BJ (cell line): ENCODE measurements at places on chromosomes 4 and X. TPM values are rescaled to one million over a fixed set of nuclear protein-coding genes. Genes with fewer than 3 reads are reported as not detected.

DNA sequence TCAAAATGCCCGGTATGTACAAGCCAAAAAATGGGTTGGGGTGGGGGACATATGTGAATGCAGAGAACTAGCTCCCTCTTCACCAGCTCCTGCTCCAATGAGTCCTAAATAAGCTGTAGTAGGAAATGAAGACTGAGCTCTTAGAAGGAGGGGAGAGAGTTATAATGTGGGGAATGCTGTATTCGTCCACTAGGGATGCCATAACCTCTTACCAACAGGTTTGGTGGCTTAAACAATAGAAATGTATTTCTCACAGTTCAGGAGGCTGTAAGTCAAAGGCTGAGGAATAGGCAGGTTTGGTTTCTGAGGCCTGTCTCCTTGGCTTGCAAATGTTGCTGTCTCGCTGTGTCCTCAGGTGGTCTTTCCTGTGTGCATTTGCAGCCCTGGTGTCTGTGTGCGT is 4.4 kb upstream of the INPP4B start:
- no peak for DNase-seq

GRCh38 chr4:57249083-57249482 is 138.9 kb upstream of the IGFBP7 start:
- DNase-seq, result no peak

DNA sequence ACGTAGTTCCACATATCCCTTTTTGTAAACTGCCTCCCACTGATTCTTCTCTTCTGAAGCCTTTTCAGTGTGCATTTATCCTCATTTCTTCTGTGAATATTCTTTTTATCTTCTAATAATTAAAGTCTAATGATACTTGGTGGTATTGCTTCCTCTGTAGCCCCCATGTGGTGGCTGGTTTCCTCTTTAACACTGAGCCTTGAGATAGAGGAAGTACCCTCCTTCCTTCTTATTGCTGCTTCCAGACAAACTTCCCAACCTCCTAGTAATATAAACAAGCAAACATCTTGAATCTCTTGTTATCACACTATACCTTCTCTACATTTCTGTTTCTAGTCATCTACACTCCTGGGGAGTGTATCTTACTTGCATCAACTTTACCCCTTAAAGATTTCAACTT is 310.5 kb upstream of the GIMD1 start:
- DNase-seq, result no peak

The FDCSP gene
- not detected in 2 replicates for polyA plus RNA-seq

DNA sequence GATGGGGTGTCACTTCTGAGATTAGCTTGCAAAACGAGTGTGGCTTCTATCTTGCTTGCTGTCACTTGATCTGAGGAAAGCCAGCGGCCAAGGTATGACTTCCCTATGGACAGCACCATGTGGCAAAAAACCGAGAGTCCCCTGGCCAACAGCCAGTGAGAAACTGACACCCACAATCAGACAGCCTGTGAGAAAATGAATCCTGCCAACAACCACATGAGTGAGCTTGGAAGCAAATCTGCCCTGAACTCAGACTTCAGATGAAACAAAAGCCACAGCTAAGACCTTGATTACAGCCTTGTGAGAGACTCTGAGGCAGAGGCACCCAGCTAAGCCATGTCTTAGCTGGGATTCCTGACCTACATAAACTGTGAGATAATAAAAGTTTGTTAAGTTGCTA is 45.5 kb downstream of the PPP1R2C start:
- no peak for DNase-seq

GRCh38 chr4:112908511-112908910 is 140.9 kb upstream of the ANK2 start:
- no peak for DNase-seq

The COL4A6 gene
- 0.05 and 0.09 TPM in 2 replicates for polyA plus RNA-seq

The DGAT2L6 gene
- polyA plus RNA-seq, result not detected in 2 replicates

DNA sequence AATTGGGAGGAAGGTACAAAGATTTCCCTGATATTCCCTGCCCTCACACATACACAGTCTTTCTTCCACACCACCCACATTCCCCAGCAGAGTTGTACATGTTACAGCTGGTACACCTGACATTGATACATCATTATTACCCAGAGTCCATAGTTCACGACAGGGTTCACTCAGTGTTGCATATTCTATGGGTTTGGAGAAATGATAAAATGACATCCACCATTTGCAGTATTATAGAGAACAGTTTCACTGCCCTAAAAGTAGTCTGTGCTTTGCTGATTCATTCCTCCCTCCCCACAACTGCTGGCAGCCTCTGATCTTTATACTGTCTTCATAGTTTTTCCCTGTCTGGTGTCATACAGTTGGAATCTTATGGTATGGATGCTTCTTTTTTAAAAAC is 15.0 kb downstream of the AGA start:
- no peak for DNase-seq

The DCAF4L1 gene
- 0.04 TPM in 2 replicates for polyA plus RNA-seq

- no peak for DNase-seq
These were observed 55.3 kb upstream of the MSANTD1 start for GRCh38 chr4:3193531-3194203.

The EDNRA gene
- polyA plus RNA-seq, result 7.6 and 12.0 TPM in 2 replicates

DNA sequence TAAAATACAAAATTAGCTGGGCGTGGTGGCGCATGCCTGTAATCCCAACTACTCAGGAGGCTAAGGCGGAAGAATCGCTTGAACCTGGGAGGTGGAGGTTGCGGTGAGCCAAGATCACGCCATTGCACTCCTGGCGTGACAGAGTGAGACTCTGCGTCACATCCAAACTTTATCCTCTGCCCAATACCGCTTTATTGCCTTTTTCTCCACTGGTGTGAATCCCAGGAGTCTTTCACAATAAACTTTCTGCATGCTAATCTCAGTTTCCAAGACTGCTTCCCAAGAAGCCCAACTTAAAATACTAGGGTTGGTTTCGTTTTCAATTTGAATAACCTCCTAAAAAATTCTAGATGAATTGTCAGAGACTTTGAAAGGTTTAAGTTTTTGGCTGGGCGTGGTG is 27.2 kb upstream of the DHX15 start:
- no peak for DNase-seq

DNA sequence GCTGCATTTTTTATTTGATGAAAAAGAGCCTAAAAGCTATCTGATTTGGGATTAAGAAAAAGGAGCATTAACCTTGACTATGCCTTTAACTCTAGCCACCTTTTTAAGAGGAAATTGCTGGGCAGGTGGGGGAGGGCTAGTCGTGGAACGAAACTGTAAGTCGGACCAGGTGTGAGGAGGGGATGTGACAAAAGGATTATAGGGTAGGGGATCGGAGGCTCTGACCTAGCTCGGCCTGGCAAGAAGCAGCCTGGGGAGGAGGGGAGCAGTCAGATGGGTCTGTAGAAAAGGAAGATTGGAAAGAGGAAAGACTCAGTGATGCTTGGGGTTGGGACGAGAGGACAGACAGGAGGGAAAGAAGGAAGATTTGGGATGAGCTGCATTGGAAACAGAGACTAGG is 21.1 kb upstream of the SPCS3 start:
- DNase-seq, result no peak

DNA sequence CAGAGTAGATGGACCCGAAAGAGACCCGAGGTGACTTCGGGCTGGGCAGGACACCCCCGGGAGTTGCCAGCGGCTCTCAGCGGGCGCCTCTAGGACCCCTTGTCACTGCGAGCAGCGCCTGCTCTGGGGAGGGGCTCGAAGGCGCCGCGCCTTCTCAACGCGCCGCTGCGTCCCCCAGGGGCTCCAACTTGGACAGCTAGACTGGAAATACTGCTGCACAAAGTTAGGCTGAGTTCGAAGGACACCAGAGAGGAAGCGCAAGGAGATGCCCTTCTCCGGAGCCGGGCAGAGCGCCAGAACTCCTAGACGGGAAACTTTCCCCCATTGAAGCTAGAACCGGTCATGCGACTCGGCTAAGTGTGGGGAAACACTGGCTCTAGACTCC is 493 bp upstream of the KCNIP4 start:
- DNase-seq, result no peak
